ENCODE measurements at places on chromosomes 5 and 9.

DNA sequence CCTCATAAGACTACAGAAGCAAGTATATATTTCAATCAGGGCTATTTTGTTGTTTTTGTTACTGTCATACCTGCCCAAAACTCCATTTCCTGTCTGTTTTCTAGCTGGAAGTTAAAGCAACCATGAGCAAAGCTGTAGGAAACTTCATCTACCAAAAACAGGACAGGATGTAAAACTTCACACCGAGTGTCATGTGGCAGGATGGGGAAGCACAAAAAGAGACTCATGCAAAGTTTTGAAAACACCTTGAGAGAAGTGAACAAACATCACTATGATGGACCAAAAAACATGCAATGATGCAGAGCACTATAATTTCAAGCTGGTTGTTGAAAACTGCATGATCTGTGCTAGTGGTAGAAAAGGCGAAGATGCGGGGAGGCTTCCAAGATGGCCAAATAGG lies 6.3 kb upstream of the GZMA start:
- no peak for DNase-seq

GRCh38 chr5:40481241-40481640 lies 198.5 kb upstream of the PTGER4 start:
- no peak for DNase-seq

GRCh38 chr5:108543486-108543885 lies 161.6 kb upstream of the FBXL17 start:
- DNase-seq = no peak

GRCh38 chr5:200985-201384 lies 9.7 kb downstream of the LRRC14B start:
- DNase-seq = no peak

DNA sequence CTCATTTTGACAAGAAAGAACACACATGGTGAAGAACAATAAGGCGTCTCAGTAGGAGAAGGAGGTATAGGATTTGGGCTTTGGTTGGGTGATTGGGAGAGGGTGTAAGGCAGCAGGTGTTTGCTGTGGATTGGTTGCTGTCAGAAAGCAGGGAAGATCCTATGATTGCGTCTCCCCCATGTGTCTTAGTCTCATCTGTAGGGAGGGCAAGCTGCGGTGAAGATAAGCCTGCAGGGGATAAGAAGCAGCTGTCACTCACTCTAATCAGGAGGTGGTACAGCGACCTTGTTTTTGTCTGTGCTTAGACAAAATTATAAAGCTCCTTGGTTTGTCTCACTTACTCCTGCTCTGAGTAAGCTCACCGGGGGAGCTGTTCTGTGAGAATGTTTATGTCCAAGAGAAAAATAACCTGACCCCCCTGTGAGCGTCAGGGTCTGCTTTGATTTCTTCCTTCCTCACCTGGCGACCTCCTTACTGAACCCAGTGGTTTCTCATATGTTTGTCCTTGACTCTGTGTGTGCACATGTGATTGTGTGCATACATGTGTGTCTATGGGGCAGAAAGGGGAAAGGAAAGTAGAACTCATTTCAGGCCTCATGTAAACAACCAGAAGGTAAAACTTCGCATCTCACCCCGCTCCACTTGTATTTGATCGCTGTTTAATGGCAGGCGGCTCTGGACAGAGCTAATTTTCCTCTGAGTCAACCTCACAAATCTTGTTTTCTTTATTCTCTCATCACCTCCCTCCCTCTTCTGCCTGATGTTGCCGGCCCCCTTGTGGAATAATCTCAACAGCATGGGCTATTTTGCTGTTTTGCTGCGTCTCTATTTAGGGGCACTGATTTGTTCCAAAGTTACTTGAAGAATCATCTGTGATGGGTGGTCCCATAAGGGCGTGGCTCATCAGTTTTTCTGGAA lies 105.6 kb downstream of the TENT4A start:
- DNase-seq = no peak

Data from brain microvascular endothelial cell (primary cell).